Pericardium fibroblast (primary cell): ENCODE measurements at places on chromosomes 13 and 19. TPM values are rescaled to one million over a fixed set of nuclear protein-coding genes. Genes with fewer than 3 reads are reported as not detected.

Gene ADM5
- total RNA-seq: 0.12 and 0.26 TPM in 2 replicates

Gene TYK2
- total RNA-seq: 68.0 and 74.8 TPM in 2 replicates

Gene ZNF837
- total RNA-seq: 3.3 and 7.1 TPM in 2 replicates

Gene KLC3
- total RNA-seq: not detected in 2 replicates

Gene PIP5K1C
- total RNA-seq: 37.3 and 42.4 TPM in 2 replicates

Gene SHISA7
- not detected in 2 replicates for total RNA-seq

Gene KLK4
- total RNA-seq: not detected in 2 replicates

Gene SIAH3
- not detected in 2 replicates for total RNA-seq
